ENCODE measurements at places on chromosomes 2 and 18. TPM values are rescaled to one million over a fixed set of nuclear protein-coding genes. Genes with fewer than 3 reads are reported as not detected.

REG1B gene
- polyA plus RNA-seq = not detected

CD226 gene
- polyA plus RNA-seq = 0.23 TPM

LRP1B gene
- polyA plus RNA-seq = not detected

DNA sequence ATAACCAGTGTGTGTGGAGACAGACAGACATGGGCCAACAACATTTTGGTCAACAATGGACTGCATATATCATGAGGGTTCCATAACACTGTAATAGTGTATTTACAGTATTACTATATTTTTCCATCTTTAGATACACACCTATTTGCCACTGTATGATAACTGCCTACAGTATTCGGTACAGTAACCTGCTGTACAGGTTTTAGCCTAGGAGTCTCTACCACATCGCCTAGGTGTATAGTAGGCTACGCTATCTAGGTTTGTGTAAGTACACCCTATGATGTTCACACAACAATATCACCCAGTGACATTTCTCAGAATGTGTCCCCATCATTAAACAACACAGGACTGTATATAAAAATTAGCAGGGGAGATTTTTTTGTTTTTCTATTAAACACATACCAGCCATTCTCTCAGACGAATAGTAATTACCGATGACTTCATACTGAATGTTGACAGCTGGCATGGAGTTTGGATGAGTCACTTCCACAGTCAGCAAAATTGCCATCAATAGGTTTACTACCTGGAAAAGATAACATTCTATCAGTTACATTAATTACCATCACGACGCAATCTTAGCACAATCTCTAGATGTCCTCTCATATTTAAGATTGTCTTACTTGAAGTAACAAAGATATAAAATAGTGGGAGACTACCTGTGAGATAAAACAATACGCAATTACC is 10.8 kb downstream of the LAPTM4A start:
- DNase-seq = no peak
- no peak overlapping the region for H3K27ac ChIP-seq
- peaks cover 4% of the 10 kb centered on the region for H3K4me1 ChIP-seq
- H3K36me3 ChIP-seq = peaks cover 59% of the 10 kb centered on the region
- no peaks in the 10 kb centered on the region for H3K27me3 ChIP-seq

- H3K27me3 ChIP-seq = no peaks in the 10 kb centered on the region
- no peaks in the 10 kb centered on the region for H3K4me1 ChIP-seq
- H3K27ac ChIP-seq = no peak overlapping the region
- DNase-seq = no peak
These were observed 22.8 kb upstream of the ASB18 start for GRCh38 chr2:236286873-236287545.

LIMS4 gene
- 5.1 TPM for polyA plus RNA-seq

DNA sequence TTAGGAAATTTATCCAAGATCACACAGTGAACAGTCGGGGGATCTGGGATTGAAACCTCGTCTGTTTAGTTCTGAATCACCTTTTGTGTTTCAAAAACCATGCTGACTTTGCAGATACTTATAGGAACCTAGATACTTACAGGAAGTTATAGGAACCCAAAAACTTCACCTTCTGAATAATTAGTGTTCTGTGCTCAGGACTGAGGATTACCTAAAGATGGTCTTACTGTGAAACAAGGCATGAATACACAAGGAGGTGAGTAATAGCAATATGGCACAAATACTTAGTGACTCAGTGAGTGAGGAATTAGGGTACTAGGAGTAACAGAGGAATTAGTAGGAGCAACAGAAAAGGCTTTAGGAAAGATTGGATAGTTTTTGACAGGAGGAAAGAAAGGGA is 145.5 kb downstream of the LRATD1 start:
- H3K4me3 ChIP-seq = no peak overlapping the region
- no peak overlapping the region for H3K27ac ChIP-seq
- no peaks in the 10 kb centered on the region for H3K36me3 ChIP-seq

- no peak overlapping the region for H3K4me3 ChIP-seq
- H3K36me3 ChIP-seq = no peaks in the 10 kb centered on the region
- no peaks in the 10 kb centered on the region for H3K4me1 ChIP-seq
- H3K27ac ChIP-seq = no peak overlapping the region
These were observed 882.6 kb downstream of the CPS1 start for GRCh38 chr2:211439011-211439410.

GRCh38 chr2:39918886-39919285 is 139.8 kb upstream of the THUMPD2 start:
- no peak overlapping the region for H3K27ac ChIP-seq
- no peak overlapping the region for H3K4me3 ChIP-seq
- no peak for DNase-seq
- H3K27me3 ChIP-seq = no peaks in the 10 kb centered on the region

- H3K4me1 ChIP-seq = no peaks in the 10 kb centered on the region
- no peak overlapping the region for H3K27ac ChIP-seq
- no peak for DNase-seq
- H3K4me3 ChIP-seq = no peak overlapping the region
- H3K27me3 ChIP-seq = no peaks in the 10 kb centered on the region
These were observed 516.6 kb upstream of the ZEB2 start for GRCh38 chr2:145036421-145037011.

GCG gene
- polyA plus RNA-seq = not detected

KCNG2 gene
- not detected for polyA plus RNA-seq

HK2 gene
- polyA plus RNA-seq = 46.7 TPM

CRYGC gene
- not detected for polyA plus RNA-seq

DNA sequence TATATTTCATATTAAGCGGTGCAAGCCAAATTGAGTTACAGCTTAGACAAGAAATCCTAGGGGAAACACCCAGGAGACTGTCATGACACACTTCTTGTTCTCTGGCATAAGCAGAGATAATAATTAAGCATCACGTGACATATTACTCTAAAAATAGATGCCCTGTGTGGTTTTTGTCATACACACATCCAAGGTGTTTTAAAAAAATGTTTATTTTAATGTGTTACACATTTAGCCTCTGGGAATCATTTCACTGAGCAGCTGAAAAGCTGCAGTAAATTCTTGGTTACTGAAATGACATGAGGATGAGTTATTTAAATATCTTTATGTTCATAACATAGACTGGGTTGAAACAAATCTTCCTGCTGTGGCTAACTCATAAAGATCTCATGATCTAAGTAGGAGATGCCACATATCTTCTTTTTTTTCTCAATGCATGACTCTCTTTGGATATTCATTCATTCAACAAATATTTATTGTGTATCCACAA is 38.0 kb upstream of the ERMN start:
- no peaks in the 10 kb centered on the region for H3K36me3 ChIP-seq
- H3K27me3 ChIP-seq = no peaks in the 10 kb centered on the region
- H3K4me1 ChIP-seq = no peaks in the 10 kb centered on the region
- H3K4me3 ChIP-seq = no peak overlapping the region

DNA sequence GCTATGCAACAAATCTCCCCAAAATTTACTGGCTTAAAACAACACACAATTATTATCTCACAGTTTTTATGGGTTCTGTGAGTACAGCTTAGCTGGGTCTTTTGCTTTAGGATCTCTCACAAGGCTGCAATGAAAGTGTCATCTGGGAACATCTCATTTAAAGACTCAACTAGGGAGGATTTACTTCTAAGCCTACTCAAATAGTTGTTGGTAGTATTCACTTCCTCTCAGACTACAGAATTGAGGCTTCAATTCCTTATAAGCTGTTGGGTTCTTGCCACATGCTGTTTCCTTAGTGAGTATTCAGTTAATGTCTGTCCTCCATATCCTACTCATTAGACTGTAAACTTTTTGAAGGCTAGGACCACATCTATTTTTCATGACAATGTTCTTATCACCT is 72.3 kb downstream of the MDH1 start:
- DNase-seq = no peak
- no peak overlapping the region for H3K4me3 ChIP-seq
- no peaks in the 10 kb centered on the region for H3K27me3 ChIP-seq
- H3K36me3 ChIP-seq = no peaks in the 10 kb centered on the region
- H3K27ac ChIP-seq = no peak overlapping the region
- H3K4me1 ChIP-seq = no peaks in the 10 kb centered on the region

DPP4 gene
- polyA plus RNA-seq = not detected

DNA sequence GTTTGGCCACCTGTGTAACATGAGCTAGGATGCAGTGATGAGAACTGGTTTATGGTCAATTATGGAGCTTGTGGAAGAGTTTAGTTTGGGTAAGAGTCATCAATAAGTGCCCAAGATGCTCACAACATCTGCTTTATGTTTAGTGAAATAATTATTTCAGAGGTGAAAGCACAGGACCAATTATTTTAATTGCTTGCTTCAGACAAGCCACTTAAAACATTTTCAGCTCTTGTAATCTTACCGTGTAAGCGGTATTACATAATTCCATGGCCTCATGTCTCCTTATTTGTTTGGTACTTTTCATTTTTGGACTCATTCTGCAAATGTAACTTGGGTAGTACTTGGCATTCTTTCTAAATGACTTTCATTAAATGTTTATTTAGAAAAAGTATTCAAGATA is 5.4 kb downstream of the B3GNT2 start:
- no peaks in the 10 kb centered on the region for H3K27me3 ChIP-seq
- DNase-seq = no peak
- H3K4me3 ChIP-seq = no peak overlapping the region
- peaks cover 7% of the 10 kb centered on the region for H3K36me3 ChIP-seq

GRCh38 chr18:63817441-63818051 is 42.3 kb downstream of the SERPINB7 start:
- H3K4me1 ChIP-seq = no peaks in the 10 kb centered on the region
- no peak overlapping the region for H3K27ac ChIP-seq
- no peaks in the 10 kb centered on the region for H3K36me3 ChIP-seq
- DNase-seq = no peak
- no peaks in the 10 kb centered on the region for H3K27me3 ChIP-seq

DNA sequence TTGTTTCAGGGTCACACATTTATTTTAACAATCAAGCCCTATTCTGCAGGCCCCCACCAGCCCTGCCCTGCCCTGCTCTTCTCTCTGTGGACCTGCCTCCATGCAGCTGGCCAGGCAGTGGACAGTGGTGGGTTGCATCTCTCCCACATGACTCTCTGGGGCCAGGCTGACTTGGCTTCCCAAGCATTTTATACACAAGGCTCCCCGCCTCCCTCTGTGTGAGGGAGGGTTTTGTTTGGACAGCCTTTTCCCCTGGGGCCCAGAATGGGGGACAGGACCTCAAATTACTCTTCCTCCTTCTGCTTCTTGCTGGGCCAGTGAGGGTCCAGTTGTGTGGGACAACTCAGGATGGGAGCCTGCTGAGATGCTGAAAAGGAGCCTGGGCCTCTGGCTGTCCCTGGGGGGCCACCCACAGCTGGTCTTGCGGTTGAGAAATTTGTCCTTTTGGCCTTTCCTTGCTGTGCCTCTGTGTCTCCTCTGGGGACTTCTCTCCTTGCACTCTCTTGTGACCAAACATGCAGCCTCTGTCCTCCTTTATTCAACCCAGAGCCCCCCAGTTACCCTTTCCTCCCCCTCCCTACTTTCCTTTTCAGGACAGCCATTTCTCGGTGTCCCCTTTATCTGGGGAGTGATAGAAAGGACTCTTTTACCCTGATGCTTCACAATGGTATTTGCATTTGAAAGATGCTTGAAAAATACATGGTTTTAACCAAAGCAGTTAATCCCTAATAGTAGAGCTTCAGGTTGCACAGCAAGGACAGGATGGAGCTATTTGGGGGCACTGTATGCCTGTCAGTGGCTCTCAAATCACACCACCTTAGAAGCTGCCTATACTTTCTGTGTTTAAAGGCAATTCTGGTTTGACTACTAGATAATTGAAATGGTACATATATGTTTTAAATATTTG is 151.1 kb downstream of the FHOD3 start:
- H3K27me3 ChIP-seq = no peaks in the 10 kb centered on the region
- H3K27ac ChIP-seq = no peak overlapping the region
- H3K4me3 ChIP-seq = no peak overlapping the region
- no peaks in the 10 kb centered on the region for H3K36me3 ChIP-seq
- no peaks in the 10 kb centered on the region for H3K4me1 ChIP-seq
- DNase-seq = no peak

- H3K4me3 ChIP-seq = no peak overlapping the region
- no peaks in the 10 kb centered on the region for H3K4me1 ChIP-seq
- no peak overlapping the region for H3K27ac ChIP-seq
- DNase-seq = no peak
- H3K27me3 ChIP-seq = no peaks in the 10 kb centered on the region
These were observed 11.5 kb downstream of the LRRTM1 start for GRCh38 chr2:80293039-80293438.

DNA sequence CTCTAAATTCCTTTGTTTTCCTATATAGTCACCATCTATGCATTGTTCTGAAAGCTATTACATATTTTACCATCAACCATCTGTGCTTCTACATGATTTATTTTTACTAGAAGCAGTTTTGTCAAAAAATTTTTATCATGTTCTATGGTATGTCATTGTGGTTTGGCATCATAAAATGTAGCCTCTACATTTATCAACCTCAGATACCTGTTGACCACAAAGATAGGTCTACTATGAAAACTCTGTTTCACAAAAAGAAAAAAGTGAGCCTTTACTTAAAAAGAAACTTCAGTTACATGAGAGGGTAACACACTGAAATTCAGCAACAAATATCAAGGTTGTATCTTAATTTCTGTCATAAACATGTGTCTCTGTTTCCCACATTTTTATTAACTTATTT is 3.7 kb downstream of the BCL2 start:
- H3K27me3 ChIP-seq = no peaks in the 10 kb centered on the region
- no peaks in the 10 kb centered on the region for H3K36me3 ChIP-seq
- H3K4me1 ChIP-seq = peaks cover 38% of the 10 kb centered on the region
- no peak overlapping the region for H3K27ac ChIP-seq
- no peak overlapping the region for H3K4me3 ChIP-seq

DNA sequence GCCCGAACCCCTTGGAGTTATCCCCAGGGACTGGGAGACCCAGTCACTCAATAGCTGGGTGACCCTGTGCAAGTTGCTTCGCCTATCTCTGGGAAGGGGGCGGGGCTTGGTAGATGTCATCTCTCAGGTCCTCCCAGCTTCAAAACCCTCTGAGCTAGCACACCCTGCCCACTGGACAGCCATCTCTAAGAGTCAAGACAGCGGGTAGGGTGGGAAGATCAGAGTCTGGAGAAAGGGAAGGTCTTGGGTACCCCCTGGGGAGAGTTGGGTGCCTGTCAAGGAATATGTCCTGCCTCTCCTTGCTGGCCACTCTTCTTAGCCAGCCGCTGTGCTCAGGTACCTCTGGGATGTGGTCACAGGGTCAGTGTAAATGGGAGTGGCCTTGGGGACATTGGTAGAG is 8.0 kb downstream of the GLI2 start:
- no peaks in the 10 kb centered on the region for H3K4me1 ChIP-seq
- no peaks in the 10 kb centered on the region for H3K36me3 ChIP-seq
- peaks cover 52% of the 10 kb centered on the region for H3K27me3 ChIP-seq
- H3K27ac ChIP-seq = no peak overlapping the region

PRSS56 gene
- not detected for polyA plus RNA-seq

DNA sequence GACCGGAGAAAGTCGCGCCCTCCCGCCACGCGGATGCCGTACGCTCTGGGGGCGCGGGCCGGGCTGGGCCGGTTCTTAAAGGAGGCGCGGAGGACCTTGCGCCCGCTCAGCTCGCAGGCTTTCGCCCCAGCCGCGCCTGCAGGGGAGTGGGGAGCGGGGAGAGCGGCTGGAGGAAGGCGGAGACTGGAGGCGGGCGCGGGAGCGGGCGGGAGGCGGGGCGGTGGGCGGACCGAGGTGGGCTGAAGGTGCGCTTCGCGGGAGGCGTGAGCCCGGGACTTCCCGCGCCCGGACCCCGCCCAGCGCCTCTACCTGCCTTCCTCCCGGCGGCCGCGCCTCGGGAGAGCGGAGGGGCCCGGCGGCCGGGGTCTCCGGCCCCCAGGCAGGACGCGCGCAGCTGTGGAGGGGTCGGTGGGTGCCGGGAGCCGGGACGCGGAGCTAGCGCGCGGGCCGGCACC is at the start of gene ADRA2B:
TSS of gene ADRA2B (minus strand) at position 148 of the 455 bp plus-strand sequence. CDS start 422 bp downstream, outside the sequence.
- no peaks in the 10 kb centered on the region for H3K36me3 ChIP-seq
- peaks cover 5% of the 10 kb centered on the region for H3K27me3 ChIP-seq
- H3K4me3 ChIP-seq = peak within 1 kb of the TSS; percentile 71
- peak; percentile 7 for DNase-seq
- peaks cover 3% of the 10 kb centered on the region for H3K4me1 ChIP-seq
